ENCODE measurements at places on chromosomes 12 and 14.

DNA sequence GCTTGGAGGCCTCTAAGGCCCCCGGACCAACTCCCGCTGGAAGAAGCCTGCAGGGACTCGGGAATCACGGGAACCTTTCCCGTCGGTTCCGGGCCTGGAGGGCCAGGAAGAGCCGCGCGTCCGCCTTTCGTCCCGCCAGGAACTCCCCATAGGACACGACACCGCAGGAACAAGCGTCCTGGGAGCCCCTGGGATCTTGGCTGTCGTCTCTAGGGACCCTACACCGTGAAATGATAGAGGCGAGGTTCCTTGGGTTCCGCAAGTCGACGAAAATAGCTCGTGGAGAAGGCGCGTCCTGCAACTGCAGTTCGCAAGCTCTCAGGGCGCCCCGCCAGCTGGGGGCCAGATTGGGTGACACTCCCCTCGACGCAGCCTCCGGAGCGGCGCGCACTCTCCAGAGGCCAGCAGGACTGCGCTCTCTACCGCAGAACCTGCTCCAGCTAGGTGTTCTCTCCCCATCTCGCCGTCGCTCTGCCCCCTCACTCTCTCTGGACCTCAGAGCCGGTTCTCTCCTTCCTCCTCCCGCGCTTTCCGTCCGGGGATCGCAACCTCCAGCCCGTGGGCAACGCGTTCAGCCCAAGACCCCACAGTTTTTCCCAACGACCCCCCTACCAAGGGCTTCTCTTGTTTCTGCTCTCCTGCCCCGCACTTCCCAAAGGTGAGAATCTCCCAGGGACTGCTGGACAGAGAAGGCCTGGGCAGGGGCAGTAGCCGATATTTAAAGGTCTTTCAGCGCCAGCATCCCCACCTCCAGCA lies 776 bp downstream of the BMP4 start:
- no peak for DNase-seq

DNA sequence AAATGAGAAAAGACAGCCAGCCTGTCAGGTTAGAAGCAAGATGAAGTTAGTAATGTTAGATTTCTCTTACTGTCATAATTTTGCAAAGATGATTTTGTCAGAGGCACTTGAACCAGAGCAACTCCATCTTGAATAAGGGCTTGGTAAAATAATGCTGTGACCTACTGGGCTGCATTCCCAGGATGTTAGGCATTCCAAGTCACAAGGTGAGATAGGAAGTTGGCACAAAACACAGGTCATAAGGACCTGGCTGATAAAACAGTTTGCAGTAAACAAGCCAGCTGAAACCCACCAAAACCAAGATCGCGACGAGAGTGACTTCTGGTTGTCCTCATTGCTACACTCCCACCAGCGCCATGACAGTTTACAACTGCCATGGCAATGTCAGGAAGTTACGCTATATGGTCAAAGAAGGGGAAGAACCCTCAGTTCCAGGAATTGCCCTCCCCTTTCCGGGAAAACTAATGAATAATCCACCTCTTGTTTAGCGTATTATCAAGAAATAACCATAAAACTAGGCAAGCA lies 1313.5 kb upstream of the TMEM132C start:
- no peak for DNase-seq

- DNase-seq = no peak
These were observed 7.3 kb downstream of the FKBP11 start for GRCh38 chr12:48917857-48918537.

DNA sequence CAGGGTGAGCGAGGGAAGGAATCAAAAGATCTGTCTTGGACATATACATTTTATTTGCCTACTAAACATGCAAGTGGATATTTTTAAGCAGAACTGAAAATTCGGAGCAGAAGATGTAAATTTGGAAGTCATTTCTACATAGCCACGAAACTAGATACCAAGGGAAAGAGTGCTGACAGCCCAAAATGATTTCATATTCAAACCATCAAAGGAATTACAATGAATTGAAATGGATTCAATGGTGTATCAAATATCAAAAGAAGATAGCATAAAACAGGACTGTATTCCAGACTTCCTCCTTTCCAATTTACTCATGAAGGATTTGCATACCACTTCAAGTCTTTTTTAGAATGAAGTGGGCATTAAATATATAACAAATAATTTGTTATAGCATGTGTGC lies 313.5 kb upstream of the KITLG start:
- DNase-seq = no peak

GRCh38 chr12:6233121-6233971 lies 33.1 kb downstream of the CD9 start:
- DNase-seq = no peak

DNA sequence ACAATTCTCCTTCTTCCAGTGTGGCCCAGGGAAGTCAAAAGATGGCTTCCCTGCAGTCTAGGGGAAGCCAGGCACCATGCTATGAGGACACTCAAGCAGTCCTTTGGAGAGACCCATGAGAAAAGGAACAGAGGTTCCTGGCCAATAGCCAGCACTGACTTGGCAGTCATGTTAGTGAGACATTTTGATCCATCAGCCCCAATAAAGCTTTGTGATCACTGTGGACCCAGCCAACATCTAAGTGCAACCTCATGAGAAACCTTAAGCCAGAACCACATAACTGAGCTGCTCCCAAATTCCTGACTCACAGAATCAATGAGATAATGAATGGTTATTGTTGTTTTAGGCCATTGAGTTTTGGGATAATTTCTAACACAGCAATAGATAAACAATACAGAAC lies 51.0 kb upstream of the NAP1L1 start:
- no peak for DNase-seq

- DNase-seq = no peak
These were observed 875.7 kb upstream of the USP15 start for GRCh38 chr12:61384511-61384910.

DNA sequence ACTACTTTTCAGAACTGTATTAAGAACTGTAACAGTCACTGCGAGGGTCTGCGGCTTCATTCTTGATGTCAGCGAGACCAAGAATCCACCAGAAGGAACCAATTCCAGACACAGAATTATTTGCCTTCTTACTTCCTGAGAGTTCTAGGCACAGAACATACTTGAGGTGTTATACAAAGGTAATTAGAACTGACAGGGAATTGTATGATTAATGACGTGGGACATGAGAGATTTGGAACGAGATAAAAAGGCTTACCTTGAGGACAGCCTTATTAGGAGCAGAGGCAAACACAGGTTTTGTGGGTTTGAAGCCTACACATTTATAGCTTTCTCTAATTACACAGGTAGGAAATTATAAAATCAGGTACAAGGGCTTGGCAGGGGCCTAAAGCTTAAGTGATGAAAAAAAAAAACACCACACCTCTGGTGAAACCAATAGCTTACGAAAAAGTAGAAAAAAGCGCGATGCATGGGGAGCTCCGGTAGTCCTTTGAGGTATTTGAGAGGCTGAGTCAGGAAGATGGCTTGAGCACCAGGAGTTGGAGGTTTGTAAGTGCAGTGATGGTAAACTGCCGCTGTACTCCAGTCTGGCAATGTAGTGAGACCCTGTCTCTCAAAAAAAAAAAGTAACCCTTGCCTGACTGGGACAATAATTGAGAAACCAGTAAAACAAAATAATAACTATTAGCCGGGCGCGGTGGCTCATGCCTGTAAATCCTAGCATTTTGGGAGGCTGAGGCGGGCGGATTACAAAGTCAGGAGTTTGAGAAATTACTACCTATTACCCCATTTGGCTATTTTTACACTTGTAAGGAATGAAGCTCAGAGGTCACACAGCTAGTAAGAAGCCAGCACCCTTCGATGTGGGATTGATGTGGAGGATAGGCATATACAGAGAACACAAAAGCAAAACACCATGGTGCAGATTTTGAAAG lies 795 bp upstream of the ACOT2 start:
- DNase-seq = peak; percentile 50

DNA sequence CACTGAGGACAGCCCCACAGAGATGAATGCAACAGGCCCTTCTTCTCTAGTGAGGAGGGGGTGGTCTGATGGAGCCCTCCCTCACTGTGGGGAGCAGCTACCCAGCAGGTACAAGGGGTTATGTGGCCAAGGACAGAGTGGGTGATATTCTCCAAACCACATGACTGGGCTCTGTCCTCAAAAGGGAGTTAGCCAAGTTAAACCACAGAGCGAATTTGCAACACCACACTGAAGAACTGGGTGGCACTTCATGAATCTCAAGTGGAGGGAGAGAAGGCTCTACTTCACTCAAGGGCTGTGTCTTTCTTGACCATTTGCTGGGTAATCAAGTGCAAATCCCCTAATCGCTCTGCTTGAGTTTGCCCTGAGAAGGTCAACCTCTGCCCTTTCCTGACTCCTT lies 12.5 kb downstream of the GPR68 start:
- no peak for DNase-seq

GRCh38 chr12:50057000-50057841 lies at the start of gene ASIC1:
TSS of gene ASIC1 (plus strand) at chr12:50057596. CDS start at chr12:50058767, 1,171 bp downstream.
- DNase-seq = peak; percentile 67

GRCh38 chr12:66275040-66275439 lies 27.3 kb upstream of the HELB start:
- no peak for DNase-seq

- DNase-seq = peak; percentile 71
These were observed at the start of gene OAS2 for GRCh38 chr12:112978163-112979040. TSS of gene OAS2 (plus strand) at chr12:112978519. CDS start at chr12:112978609, 90 bp downstream.

DNA sequence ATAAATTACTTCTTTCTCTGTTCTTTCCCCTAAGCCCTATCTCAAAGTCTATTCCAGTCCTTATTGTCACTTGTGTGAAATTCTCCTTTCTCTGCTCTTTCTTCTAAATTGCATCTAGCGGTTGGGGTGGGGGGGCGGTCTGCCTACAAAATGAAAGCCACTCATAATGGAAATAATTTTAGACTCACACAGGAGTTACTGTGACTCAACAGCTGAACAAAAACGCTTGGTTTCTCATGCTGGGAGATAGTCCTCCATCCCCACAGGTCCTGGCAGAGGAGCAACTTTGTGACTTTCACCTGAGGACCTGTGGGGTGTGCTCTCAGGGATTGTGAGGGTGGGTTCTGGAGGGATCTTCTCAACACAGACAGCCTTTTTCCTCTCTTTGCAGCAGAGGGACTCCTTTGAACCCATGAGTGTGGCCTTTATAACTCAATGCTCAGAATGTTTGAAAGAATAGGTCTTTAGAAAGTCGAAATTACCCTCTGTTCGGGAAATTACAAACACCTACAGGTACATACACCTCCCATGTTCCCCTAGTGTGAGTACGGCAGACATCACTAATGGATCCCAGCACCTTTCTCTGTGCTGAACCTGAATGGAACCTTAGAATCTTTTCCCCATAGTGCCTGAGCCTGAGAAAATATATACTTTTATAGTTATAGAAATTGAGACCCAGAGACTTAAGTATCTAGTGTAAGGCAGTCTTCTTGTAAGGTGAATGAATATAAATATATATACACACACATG lies 109.7 kb downstream of the CHST11 start:
- DNase-seq = no peak

DNA sequence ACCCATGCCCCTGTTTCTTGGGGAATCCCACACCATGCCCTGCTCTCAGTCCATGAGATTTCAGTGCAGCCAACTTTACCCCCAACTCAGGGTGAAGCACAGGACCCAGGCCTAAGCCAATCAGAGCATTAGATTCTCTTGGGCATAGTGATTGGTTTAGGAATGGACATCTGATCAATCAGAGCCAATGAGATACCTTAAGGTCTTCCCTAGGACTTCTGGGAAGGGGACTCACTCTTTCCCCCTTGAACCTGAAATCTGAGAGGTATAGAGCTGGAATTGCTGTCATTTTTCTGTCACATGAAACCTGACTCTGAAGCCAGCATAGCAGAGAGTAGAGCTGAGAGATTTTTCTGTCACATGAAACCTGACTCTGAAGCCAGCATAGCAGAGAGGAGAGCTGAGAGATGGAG lies 127.1 kb downstream of the ZFP36L1 start:
- DNase-seq = no peak

DNA sequence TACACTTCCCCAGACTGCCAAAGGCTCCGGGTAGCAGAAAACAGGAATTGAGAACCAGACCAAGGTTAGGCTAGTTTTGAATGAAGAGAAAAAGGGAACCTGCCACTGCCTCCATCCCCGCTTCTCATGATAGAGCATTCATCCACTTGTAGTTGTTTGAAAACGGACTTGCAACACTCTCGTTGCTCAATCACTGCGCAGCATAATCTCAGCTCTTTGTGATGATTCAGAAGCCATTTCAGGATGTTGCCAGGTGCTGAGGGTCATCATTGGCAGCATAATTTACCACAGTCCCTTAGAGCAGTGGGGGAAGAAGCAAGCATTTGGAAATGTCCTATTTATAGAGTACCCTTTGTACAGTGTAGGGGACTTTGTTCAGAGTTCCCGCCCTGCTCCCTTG lies 25.6 kb downstream of the KCNK13 start:
- peak; percentile 30 for DNase-seq

GRCh38 chr14:82778601-82779000 lies 1244.9 kb upstream of the SEL1L start:
- no peak for DNase-seq

GRCh38 chr12:104669089-104669721 lies 212.5 kb downstream of the CHST11 start:
- peak; percentile 77 for DNase-seq

- no peak for DNase-seq
These were observed 104.1 kb downstream of the SMOC1 start for GRCh38 chr14:69983317-69983716.

DNA sequence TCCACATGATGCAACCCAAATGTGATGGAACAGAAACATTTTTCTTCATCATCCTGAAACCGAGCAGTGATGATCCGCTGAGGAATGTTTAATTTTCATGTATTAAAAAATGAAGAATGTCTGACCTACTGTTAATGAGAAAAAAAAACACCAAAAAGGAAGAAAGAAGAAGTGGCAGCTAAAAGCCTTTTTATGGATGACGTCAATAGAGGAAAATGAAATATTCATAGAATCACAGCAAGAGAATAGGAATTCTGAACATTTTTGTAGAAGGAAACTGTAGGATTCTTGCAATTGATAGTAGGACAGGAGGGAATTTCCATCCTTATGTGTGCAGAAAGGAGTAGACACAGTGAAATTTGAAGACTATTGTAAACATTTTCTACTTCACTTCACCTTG lies 112.9 kb downstream of the PRKCH start:
- no peak for DNase-seq

DNA sequence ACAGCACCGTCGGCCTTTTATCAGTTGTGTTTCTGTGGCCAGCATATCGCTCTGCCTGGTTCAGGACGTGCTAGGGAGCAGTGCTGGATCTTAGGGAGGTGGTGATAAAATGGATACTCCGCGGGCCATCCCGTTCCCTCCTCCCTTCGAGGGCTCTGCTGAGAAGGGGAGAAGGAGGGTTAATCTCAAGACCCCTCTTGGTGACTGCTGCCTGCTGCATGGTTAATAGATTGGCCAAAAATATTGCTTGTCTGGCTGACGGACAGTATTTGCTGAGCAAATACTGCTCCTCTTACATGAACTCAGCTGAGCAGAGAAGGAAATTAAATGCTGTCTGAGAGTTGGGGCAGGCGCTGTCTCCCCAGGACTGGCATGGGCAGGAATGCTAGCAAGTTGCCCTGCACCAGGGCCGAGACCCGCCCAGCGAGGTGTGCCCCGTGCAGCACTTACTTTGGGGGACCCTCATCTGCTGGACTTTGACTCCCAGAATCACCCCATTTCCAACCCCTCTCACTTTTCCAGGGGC lies 1.2 kb downstream of the FBRSL1 start:
- no peak for DNase-seq

DNA sequence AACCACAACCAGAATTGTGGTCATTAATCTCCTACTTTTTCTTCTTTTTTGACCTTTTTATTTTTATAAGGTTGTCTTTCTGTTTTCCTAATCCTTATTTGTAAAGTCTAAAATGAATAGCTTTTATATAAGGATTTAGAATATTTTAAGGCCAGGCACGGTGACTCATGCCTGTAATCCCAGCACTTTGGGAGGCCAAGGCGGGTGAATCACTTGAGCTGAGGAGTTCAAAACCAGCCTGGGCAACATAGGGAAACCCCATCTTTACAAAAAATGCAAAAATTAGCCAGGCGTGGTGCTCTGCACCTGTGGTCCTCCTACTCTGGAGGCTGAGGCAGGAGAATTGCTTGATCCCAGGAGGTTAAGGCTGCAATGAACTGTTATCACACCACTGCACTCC lies 55.1 kb downstream of the IFT81 start:
- DNase-seq = peak; percentile 71
